ENCODE measurements at places on chromosomes 7 and 10. TPM values are rescaled to one million over a fixed set of nuclear protein-coding genes. Genes with fewer than 3 reads are reported as not detected.

Gene FFAR4
- not detected for total RNA-seq

Gene NEURL1
- 2.6 TPM for total RNA-seq

Gene GHRHR
- total RNA-seq = not detected

Gene PRKG1
- total RNA-seq = 3.0 TPM

Gene TMEM176B
- total RNA-seq = not detected

Gene NRG3
- total RNA-seq = not detected

Gene PRPS1L1
- not detected for total RNA-seq

GRCh38 chr10:58868736-58869435, 307.6 kb upstream of the PHYHIPL start:
- DNase-seq = no peak

GRCh38 chr10:67784474-67784873, 53.5 kb downstream of the DNAJC12 start:
- no peak for DNase-seq

- no peak for DNase-seq
These were observed 1.8 kb upstream of the HOXA10 start for GRCh38 chr7:27175626-27176523.

DNA sequence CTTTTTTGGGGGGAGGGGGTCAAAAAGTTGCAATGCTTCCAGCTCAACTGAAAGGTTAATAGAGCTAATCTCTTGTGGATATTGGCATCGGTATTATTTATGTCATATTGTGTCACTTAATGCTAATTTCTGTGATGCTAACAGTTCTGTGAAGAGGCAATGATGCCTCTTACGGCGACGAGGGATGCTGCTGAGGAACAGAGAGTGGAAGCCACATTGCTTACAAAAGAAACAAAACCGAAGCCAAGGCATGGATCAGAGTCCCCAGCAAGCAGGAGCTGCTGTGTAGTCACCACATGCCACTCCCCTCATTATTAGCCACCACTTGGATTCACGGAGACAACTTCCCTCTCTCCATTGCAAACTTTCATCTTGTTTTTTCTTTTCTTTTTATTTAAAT, 536.5 kb upstream of the MGMT start:
- no peak for DNase-seq

DNA sequence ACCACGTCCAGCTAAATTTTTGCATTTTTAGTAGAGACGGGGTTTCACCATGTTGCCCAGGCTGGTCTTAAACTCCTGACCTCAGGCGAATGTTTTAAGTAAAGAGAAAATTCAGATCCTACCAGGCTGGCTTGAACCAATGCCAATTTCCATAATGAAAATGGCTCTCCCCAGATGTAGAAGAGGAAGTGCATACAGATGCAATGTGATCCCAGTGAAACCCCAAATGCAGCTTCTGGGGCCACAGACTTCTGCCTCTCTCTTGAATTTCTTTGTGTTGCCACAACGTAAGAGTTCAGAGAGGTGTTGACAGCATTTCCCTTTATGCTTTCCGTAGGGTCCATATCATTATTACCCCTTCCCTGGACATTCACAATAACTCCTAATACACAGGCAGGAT, 29.6 kb upstream of the GOT1 start:
- no peak for DNase-seq

DNA sequence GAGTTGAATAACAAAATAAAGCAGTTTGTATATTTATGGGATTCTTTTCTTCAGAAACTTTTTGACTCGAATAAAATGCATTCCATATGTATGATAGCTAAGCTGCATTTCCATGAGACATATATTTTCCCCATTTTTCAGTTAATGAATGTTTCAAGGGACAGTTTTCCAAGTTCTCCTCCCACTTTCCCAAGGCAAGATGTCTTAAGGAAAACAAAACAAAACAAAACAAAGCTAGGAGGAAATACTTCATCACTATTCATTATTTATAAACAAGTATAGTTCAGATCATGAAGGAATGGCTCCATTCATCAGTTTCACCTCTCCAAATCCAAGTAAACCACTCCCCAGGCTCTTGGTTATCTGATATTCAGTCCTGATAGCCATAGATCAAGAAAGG, 261.0 kb downstream of the WDR11 start:
- DNase-seq = no peak

GRCh38 chr7:29332042-29332811, 137.7 kb downstream of the CHN2 start:
- DNase-seq = no peak

- peak; percentile 50 for DNase-seq
These were observed 74.3 kb upstream of the CSTF2T start for GRCh38 chr10:51773681-51774080.

- DNase-seq = peak; percentile 13
These were observed 13.0 kb downstream of the STK32C start for GRCh38 chr10:132294561-132295318.

GRCh38 chr10:24974976-24975375, 22.6 kb upstream of the PRTFDC1 start:
- DNase-seq = no peak

- peak; percentile 52 for DNase-seq
These were observed 1.2 kb upstream of the SGCE start for GRCh38 chr7:94656925-94657731.

DNA sequence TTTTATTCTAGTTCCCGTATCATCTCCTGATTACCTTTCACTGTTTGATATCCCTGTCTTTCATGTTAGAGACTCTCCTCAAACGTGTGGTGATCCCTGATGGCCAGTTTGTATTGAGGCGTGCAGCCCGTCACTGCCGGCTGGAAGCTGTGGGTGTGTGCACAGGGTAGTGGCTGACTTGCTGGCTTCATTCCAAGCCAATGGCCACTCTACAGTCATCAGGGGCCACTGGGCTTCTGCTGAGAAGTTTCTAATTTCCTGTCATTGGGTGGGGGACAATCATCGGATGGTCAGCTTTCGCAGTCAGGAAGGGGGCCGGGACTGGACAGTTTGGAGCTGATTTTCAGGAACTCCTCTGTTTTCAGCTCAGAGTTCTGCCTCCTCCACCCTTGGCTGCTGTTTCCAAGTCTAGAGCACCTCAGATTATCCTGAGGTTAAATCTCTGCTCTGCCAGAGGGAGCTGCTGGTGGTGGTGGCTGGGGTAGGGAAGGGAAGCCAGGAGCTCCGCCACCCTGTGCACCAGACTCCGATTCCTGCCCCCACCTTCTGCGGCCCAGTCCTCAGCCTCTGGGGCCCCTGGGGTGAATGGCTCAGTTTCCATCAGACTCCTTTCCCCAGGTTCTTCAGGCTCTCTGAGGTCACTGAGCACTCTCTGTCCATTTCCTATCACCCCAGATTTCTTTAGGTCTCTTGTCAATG, 34.9 kb downstream of the BAIAP2L1 start:
- DNase-seq = no peak

DNA sequence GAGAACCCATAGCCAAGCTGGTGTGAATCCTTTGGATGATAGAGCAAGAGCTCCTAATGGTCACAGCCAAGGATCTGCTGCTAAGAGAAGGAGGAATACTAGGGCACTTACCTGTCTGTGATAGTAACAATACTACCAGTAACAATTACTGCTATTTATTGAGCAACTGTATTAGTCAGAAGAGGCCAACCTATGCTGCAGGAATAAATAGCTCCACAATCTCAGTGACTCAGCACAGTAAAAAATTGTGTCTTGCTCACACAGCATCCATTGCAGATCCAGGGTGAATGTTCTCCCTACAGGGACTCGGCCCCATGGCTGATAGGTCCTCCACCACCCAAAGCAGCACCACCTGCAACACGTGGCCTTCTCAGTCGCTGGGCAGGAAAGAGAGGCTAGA, 257.6 kb upstream of the ZMIZ1 start:
- no peak for DNase-seq

GRCh38 chr10:1138529-1138928, 82.3 kb downstream of the WDR37 start:
- DNase-seq = no peak

DNA sequence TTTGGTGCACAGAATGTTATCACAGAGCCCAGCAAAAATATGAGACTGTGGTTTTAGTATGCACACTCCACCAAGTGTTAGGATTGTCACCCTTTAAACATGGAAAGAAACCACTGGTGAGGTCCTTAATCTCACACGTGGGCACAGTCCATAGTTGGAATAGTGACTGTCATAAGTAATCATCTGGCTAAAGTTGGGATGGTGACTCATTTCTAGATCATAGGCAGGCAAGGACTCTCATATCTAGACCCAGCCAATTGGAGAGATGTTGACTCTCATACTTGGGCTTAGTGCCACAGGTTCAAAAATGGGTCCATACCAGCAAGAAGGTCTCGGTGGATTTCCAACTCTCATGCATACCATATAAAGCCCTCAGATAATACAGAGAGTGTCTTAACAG, 39.6 kb upstream of the ZNF680 start:
- DNase-seq = no peak

GRCh38 chr7:51256209-51256781, 60.3 kb downstream of the COBL start:
- peak; percentile 76 for DNase-seq

- no peak for DNase-seq
These were observed 23.1 kb upstream of the TCTN3 start for GRCh38 chr10:95716866-95717265.

- peak; percentile 46 for DNase-seq
These were observed 918 bp downstream of the NET1 start for GRCh38 chr10:5413012-5413938.

DNA sequence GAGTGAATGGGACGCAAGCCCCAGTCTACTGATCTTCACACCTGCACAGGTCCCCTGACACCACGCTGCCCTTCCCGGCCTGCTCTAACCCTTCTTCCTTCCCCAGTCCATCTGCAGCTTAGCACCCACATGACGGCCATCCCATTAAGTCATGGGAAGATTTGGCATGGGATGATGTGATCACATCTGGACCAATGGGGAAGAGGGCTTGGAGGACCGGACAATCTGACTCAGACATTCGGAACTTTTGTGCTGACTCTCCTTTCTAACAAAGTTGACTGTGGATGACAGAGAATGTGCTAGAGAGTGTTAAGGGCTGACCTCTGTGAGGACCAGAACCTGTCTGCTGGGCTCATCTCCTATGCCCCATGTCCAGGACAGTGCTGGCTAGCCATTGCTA, 15.6 kb downstream of the CXCL12 start:
- no peak for DNase-seq

GRCh38 chr7:28996836-28997235, 38.7 kb upstream of the TRIL start:
- no peak for DNase-seq

DNA sequence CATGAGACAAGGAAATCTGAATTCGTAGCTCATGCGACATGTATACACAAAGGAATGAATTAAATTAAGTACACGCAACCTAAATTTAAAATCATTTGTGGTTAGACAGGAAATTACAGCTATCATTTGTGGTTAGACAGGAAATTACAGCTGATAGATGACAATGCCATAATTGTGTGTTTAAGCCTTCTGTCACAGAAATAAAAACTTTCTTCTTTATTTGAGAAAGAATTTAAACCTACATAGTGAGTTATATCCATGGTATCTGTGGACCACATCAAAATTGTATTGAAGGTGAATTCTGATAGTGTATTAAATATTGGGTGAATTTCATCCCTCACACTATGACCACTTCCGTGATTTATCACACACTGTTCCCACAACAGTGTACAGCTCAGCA, 362.9 kb downstream of the MAGI2 start:
- no peak for DNase-seq

DNA sequence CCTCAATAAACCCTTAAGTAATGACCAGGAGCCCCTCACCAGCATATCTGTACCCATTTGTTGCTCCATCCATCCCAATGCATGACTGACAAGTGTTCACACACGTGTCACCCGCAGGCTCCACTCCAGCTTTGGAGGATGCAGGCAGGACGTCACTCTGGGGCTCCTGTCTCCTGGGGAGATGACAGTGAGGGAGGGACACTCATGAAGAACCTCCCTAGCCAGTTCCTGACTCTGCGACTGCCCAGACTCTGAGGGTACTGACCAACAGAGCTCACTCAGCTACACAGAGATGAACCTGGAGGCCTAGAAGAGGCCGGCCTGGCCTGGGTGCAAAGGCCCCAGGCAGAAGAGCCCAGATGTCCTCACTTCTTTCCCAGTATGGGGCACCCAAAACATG, 135.1 kb upstream of the RET start:
- DNase-seq = no peak

DNA sequence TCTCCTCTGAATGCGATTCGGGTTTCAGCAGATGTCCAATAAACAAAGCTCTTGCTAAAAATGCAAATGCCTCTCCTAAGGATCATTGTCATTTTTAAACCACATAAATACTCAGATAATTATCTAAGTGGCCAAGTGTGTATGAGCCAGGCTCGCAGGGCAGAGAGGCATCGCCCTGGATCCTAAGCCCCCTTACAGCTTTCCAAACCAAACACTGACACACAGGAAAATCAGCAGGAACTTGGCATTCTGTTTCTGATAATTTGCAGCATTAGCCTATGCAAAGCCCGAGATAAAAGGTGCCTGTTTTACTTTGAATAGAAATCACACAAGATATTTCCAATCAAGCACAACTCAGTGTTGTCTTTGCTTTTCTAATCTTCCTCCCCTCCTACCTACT, 134.4 kb downstream of the ABCA13 start:
- no peak for DNase-seq

- no peak for DNase-seq
These were observed 45.8 kb upstream of the SKAP2 start for GRCh38 chr7:26910221-26910620.

DNA sequence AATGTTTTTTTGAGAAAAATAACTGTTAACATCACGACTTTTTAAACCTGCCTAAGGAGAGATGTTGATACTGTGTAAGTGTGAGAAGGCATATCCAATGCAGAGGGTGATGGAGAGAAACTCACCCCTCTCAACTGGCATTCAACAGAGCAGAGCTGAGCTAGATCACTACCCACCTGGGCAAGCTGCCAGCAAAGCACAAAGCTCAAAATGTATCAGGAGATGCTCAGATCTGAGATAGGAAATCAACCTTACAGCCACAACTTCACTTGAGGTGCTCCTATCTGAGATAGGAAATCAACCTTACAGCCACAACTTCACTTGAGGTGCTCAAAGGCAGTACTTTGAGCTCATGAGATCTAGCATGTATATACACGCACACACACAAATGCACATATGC, 151.5 kb upstream of the PDE1C start:
- no peak for DNase-seq

Data from SJCRH30 (cell line).